ENCODE measurements at places on chromosomes 1 and 21.
A peak's percentile ranks its signal among the peaks of the same experiment; 100 is the strongest.

DNA sequence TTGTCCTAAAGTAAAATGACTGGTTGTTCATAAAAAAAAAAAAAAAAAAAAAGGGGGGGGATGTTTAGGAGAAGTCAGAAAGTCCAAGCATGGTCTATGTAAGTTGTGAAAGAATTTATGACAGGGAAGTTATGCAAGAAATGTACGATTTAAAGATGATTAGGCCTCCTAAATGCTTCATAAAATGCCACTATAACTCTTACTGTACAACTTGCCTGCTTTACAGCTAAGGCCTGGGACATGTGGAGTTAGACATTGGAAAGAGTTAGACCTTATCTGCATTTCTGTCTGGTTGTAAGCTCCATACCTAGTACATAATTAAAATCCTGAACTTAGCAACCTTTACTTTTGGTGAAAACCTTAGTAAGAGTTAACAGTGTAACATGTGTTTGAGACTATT lies 150.0 kb downstream of the TPR start:
- no peak for DNase-seq

DNA sequence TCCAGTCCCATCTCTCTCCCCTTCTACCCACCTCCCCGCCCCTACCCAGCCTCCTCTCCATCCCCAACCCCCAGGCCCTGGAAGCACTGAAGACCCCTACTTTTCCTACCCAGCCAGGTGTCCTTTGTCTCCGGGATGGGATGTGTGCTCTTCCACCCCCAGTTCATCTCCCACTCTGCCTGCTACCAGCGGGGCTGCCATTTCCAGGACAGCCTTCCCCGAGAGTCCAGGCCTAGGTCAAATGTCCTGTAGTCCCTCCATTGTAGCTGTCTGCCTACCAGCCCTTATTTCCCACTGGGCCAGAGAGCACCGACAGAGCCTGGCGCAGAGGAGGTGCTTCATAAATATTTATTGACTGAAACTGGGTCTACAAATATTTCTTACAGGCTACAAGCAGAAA lies 72.0 kb upstream of the TLR5 start:
- no peak for DNase-seq

DNA sequence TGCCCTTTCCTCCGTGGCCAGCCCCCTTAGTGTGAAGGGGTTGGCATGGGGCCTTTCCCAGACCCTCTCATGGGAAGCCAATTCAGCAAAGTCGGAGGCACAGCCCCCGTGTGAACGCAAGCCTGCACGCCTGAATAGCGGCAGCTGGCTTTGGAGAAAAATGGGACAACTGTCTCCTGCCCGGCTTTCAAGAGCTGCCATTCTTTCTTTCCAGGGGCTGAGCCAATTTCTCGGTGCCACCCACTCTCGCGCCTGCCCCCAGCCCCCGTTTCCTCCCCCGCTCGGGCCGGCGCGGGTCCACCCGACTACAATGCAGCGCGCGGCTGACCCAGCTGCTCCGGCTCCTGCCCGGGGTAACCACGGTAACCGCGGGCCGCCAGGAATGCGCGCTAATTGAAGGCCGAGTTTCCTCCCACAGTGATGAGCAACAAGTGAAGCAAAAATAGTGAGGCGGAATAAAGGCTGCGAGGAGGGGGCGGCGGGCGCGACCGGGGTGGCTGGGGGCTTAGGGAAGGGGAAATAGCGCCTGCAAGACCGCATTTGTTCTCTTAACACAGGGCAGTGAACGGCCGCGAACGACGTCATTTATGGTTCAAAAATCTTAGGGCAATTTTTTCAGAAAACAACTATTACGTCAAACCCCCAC lies 27.8 kb downstream of the ILDR2 start:
- DNase-seq = peak; percentile 81

DNA sequence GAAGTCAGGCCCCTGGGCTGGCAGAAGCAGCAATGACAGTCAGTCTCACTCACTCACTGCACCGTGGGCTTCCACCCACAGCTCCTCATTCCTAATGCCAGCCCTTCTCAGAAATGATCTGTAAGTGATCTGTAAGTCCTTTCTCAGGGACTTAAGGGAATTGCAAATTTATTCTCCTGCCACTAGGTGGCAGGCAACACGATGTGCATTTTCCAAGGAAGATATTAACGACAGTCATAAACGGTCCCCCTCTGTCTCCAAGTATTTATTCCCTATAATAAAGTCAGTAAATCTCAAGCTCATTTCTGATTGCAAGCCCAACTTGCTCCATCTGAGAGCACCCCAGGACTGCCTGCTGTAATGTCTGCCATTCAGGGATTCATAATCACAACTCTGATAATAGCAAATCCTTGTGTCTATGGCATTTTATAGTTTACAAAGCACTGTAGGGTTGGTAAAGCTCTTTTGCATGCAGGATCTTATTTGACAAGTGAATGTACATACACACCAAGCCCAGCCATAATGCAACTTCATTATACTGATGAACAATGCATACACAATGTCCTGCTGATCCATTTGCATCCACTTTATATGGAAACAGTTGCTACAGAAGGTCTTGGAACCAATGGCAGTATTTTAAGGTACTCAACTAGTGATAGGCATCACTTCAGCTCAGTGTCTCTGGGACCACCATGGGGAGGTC lies 380.5 kb upstream of the CAMK1G start:
- peak; percentile 74 for DNase-seq

DNA sequence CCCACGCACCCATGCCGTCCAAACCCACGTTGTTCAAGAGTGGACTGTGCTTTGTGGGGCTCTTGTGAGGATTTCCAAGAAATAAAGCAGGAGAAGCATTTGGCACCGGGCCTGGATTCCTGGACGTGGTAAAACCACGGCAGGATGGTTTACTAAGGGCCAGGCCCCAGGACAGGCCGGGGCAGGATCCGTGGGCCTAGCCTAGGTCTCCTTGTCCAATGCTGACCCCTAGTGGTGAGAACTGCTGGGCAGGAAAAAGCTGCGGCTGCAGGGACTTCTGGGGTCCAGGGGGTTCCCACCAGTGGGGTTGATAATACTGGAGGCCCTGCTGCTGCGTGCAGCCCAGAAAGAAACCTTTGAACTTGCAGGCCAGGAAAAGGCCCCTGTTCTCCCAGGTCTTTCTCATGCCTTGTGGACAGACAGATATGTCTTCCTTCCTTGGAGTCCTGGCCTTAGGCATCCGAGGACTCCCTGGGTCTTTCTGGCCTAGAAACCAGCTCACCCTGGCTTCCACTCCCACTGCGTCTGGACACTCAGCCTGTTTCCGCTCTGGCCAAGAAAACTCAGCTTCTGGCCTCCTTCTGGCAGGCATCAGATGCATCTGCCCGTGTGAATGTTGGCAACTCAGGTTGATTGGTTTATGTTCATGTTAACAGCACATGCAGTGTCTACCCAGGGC lies 106.9 kb upstream of the TMEM51 start:
- peak; percentile 96 for DNase-seq

Measured in GM03348 (cell line).